Cardiac septum (tissue), 1 donor: ENCODE measurements at places on chromosomes 12 and 14. TPM values are rescaled to one million over a fixed set of nuclear protein-coding genes. Genes with fewer than 3 reads are reported as not detected.

The HRK gene
- total RNA-seq: 0.59 TPM

The VDR gene
- total RNA-seq: 1.3 TPM

The CPNE6 gene
- 1.4 TPM for total RNA-seq

DNA sequence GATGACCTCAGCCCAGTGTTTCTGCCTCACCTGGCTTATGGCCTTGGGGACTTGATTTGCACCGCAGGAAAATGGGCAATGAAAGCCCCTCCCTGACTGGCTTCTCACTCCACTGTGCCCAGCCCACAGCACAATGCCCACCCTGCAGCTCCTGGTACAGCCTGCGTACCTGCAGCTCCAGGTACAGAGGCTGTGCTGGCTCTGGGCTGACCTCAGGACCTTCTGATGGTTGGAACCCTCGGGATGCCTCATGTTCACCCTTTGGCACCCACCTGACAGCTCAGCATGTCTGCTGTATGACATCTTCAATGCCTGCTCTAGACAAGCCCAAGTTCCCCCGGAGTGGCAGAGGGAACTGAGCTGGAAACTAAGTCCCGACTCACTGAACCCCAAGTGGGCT, 87.1 kb downstream of the ALG10 start:
- DNase-seq: no peak

DNA sequence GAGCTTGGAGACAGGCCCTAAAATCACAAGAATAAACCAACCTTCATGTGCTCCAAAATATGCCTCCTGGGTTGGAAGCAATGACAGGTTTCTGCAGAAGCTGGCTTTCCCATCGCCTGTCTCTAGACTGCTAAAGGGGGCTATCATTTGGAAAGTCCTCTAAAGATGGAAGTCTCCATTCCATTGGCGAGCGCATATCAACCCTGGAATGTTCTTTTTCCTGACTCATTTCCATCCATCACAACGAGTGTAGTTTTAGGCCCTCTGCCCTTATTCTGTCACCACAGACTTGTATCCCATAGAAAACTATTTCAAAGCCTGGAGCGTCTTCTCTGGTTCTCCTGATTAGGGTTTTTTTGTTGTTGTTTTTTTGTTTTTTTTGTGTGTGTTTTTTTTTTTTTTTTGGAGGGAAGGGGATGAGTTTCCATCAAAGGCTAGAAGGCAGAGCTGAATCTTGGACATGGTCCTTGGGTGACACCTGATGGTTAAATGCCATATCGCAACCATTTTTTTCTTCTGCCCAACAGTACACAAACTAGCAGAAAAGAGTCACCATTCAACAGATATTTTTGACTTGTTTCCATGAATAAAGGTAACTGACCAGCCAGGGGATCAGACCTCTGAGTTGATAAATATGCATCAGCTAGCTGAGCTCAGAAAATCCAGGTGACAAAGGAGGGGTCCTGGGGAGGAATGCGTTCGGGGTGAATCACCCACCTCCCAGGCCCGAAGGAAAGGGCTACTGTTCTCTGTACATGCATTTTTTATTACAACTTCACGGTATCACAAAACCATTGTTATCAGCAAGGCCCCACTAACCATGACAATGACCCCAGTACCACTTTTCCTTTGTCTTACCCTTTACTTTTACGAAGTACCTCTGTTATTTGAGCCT, 40.5 kb downstream of the KCNA5 start:
- no peak for DNase-seq

GRCh38 chr14:35883677-35884293, 57.6 kb downstream of the BRMS1L start:
- no peak for DNase-seq

GRCh38 chr12:42962384-42962783, 372.8 kb upstream of the PRICKLE1 start:
- DNase-seq: no peak

DNA sequence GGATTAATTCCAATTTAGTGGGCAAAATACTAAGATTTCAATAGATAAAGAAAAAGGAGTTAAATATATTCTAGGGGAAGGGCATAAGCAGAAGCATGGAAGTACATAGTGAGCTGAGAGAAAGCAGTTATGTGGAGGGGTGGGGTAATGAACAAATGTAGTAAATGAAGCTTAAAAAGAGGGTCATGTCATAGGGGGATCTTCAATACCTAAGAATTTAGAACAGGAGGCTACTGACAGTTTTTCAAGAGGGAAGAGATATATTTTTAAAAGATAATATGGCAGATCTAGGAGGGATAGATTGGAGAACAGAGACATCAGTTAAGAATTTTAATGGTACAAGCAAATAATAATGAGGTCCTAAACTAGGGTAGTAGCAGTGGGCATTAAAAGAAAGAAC, 9.4 kb downstream of the SYCP3 start:
- no peak for DNase-seq

DNA sequence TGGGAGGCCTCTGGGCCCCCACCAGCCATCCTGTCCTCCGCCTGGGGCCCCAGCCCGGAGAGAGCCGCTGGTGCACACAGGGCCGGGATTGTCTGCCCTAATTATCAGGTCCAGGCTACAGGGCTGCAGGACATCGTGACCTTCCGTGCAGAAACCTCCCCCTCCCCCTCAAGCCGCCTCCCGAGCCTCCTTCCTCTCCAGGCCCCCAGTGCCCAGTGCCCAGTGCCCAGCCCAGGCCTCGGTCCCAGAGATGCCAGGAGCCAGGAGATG, 729 bp upstream of the GAPDH start:
- DNase-seq: no peak
